ENCODE measurements at places on chromosomes 11 and 22. TPM values are rescaled to one million over a fixed set of nuclear protein-coding genes. Genes with fewer than 3 reads are reported as not detected.

DNA sequence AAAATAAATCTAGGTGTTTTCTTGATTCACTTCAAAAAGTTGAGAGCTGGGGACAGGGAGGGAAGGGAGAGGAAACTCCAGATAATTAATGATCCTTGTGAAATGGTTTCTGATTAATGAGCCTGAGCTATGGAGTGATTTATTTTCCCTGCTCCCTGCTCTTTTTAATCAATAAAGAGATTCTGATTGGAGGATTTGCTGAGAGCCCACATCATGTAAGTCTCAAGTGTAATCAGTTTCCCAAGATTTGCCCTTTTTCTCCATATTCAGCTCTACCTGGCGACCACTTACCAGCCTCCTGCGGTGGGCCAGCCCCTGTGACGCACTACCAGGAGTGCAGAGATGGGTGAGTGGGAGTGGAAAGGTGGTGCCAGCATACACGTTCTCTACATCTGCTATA, 114.0 kb downstream of the NAV2 start:
- H3K36me3 ChIP-seq, result no peaks in the 10 kb centered on the region
- no peaks in the 10 kb centered on the region for H3K27me3 ChIP-seq
- no peak overlapping the region for H3K4me3 ChIP-seq

GRCh38 chr11:66882561-66883015, 25.7 kb downstream of the LRFN4 start:
- no peak overlapping the region for H3K4me3 ChIP-seq
- no peaks in the 10 kb centered on the region for H3K36me3 ChIP-seq
- no peaks in the 10 kb centered on the region for H3K27me3 ChIP-seq
- DNase-seq, result no peak

- peak overlapping the region; percentile 71 for H3K27ac ChIP-seq
- H3K27me3 ChIP-seq, result no peaks in the 10 kb centered on the region
- H3K36me3 ChIP-seq, result no peaks in the 10 kb centered on the region
- no peak for DNase-seq
- no peaks in the 10 kb centered on the region for H3K4me1 ChIP-seq
Observed at GRCh38 chr11:86548271-86548917, 124.0 kb downstream of the ME3 start.

GRCh38 chr22:43817402-43817801, 5.3 kb upstream of the EFCAB6 start:
- no peak for DNase-seq
- H3K27me3 ChIP-seq, result no peaks in the 10 kb centered on the region
- no peaks in the 10 kb centered on the region for H3K36me3 ChIP-seq
- H3K27ac ChIP-seq, result no peak overlapping the region

- H3K36me3 ChIP-seq, result no peaks in the 10 kb centered on the region
- H3K4me1 ChIP-seq, result no peaks in the 10 kb centered on the region
- DNase-seq, result no peak
- no peak overlapping the region for H3K4me3 ChIP-seq
- no peaks in the 10 kb centered on the region for H3K27me3 ChIP-seq
- no peak overlapping the region for H3K27ac ChIP-seq
Observed at GRCh38 chr11:83120327-83120726, 36.6 kb upstream of the PCF11 start.

- peaks cover 11% of the 10 kb centered on the region for H3K4me1 ChIP-seq
- H3K27me3 ChIP-seq, result no peaks in the 10 kb centered on the region
- H3K27ac ChIP-seq, result peak overlapping the region; percentile 33
- H3K4me3 ChIP-seq, result no peak overlapping the region
- H3K36me3 ChIP-seq, result no peaks in the 10 kb centered on the region
Observed at GRCh38 chr11:112172362-112172994, 2.8 kb upstream of the BCO2 start.

DNA sequence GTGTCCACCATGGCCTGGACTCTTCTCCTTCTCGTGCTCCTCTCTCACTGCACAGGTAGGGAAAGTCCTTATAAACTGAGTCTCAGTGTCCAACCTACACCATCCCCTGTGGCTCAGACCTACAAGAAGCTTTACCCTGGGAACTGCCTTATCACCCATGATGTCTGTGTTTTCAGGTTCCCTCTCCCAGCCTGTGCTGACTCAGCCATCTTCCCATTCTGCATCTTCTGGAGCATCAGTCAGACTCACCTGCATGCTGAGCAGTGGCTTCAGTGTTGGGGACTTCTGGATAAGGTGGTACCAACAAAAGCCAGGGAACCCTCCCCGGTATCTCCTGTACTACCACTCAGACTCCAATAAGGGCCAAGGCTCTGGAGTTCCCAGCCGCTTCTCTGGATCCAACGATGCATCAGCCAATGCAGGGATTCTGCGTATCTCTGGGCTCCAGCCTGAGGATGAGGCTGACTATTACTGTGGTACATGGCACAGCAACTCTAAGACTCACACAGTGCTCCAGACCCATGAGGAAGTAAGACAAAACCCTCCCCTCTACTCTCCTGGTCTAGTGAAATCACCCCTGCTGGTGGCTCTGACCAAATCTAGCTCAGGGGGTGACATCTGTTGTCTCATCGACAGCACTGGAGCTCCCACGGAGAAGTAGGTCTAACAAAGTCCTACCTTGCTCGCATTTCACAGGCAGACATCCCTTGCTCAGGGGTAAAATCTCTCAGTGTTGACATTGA, 74.3 kb downstream of the VPREB1 start:
- no peaks in the 10 kb centered on the region for H3K27me3 ChIP-seq
- H3K4me3 ChIP-seq, result no peak overlapping the region
- no peaks in the 10 kb centered on the region for H3K4me1 ChIP-seq
- no peak for DNase-seq

Gene OR51I1
- total RNA-seq, result not detected

Gene MS4A3
- total RNA-seq, result not detected

Gene OR51B4
- total RNA-seq, result not detected

Gene PRG3
- not detected for total RNA-seq
